Cerebellar cortex (tissue), 1 donor: ENCODE measurements at places on chromosomes 7 and 10.

- no peak for DNase-seq
These were observed 6.2 kb upstream of the PSTK start for GRCh38 chr10:122974023-122974422.

DNA sequence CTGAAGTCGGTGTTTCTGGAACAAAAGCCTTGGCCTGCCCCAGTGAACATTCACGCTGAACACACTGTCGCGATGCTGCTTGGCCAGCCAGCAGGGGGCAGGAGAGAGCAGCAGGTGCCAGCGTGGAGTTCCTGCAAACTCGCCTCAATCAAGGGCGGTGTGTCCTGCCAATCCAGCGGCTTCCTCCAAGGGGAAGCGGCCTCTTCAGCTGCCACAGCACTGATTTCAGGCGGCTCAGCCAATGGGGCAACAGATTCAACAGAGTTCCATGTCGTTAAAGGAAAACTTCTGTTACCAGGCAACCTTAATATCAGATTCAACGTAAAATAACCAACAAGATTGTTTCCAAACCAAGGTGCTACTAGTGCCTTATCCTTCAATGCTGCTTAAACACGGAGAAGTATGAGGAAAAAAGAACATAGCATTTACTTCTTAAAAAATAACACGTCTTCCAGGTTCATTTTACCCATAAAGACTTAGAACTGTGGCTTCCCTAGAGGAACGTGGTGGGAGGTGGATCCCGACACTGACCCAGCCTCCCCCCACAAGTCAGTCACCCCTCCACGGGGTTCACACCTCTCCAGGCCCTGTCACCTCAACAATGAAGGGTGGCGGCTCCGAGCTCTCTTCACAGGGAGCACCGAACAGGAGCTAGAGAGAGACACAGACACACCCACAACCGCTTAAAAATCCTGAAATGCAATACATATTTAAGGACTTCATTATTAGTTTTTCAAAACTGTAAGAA, 178.2 kb downstream of the DIP2C start:
- peak; percentile 95 for DNase-seq

DNA sequence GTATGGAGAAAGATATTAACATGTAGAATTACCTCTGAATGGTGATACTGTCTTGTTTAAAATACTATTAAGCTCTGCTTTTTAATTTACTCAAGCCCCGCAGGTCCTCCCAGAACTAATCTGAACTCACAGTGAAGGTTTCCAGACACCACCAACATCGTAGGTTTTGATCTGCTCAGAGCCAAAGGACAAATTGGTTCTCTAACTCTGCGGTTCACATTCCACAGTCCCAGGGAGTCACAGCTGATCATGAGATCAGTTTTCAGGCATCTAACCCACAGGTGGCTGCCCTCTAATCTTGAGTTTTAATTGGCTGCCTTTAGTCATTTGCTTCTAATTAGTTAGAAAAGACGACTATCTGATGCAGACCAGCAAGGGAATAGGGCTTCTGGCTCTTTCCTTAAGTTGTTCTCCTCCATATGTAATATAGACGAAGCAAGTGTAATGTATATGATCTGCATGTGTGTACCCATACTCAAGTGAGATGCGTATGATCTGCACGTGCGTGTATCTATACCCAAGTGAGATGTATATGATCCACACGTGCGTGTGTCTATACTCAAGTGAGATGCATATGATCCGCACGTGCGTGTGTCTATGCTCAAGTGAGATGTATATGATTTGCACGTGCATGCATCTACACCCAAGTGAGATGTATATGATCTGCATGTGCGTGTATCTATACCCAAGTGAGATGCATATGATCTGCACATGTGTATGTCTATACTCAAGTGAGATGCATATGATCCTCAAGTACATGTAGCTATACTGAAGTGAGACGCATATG, 331.5 kb upstream of the NPVF start:
- peak; percentile 22 for DNase-seq

DNA sequence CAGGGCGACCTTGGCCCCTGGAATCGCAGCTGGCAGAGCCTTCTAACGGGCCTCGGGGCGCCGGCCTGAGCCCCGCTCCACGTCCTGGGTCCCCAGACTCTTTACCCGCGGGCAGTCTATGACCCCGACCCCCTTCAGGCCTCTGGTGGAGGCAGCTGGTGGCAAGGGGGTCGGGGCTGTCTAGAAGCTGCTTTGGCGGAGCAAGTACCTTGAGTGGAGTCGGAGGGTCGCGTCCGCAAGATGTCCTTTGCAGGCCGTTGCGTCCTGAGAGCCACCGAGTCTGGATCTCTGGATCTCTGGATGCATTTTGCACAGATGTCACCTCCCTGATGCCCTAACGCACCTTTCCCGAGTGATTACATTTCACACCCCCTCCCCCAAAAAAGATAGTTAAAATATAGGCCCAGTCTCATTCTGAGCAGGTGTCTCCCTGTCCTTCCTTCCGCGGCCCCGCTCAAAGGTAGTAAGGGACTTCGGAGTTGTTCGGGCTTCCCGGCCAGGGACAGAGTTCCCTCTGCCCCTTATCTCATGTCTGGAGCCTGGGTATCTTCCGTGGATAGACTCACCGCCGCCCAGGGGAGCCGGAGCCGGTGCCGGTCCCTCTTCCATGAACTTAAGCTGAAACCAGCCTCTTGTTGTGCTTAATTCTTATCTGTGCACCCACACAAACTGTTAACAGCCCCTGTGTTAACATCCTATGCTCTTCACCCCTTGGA, 457 bp downstream of the ACADSB start:
- DNase-seq: peak; percentile 41

DNA sequence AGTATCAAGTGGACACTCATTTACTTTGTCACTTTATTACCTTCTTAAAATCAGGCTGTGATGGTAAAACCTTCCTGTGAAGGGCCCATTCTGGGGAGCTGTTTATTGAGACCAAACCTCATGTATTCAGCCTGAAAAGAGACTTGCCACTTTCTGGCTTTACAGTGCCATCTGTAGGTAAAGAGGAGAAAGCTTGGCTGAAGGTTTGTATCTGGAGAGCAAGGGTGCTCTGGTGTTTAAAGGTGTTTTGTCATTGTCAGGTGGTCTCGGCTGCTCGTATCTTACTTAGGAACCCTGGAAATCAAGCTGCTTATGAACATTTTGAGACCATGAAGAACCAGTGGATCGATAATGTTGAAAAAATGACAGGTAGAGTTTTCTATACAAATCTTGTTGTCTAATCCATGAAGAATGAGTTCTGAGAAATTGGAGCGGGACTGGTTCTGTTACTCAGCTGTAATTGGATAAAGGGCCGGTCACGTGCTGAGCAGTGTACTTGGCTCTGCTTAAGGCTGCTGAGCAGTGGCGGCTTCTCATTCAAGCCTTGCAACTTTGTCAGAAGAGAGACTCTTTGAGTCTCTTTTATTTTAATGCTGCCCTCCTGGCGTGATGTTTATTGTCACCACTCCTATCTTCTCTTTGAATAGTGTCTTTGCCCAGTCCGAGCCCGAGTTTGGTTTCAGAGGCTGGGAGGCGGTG, 46.9 kb downstream of the AP3M1 start:
- DNase-seq: peak; percentile 64

DNA sequence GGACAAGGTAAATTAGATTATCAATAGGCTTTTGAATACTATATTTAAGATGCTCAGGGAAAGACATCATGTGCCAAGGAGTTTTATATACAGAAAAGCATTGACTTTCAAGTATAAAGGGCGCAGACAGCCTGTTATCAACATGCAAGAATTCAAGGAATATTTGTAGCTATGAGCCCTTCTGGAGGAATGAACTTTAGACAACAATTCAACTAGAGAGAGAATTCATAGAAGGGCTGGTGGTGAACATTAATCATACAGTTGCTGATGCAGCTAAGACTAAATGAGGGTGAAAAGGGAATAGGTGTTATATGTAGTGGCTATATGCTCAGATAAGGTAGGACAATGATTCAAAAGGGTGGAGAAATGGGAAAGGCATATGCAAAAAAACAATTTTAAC, 41.2 kb downstream of the AOAH start:
- DNase-seq: no peak

- DNase-seq: no peak
These were observed 190.7 kb downstream of the C7orf25 start for GRCh38 chr7:42720991-42721796.

- DNase-seq: no peak
These were observed 47.6 kb downstream of the BPGM start for GRCh38 chr7:134694299-134694698.

- no peak for DNase-seq
These were observed 240.9 kb upstream of the PTER start for GRCh38 chr10:16195894-16196293.

DNA sequence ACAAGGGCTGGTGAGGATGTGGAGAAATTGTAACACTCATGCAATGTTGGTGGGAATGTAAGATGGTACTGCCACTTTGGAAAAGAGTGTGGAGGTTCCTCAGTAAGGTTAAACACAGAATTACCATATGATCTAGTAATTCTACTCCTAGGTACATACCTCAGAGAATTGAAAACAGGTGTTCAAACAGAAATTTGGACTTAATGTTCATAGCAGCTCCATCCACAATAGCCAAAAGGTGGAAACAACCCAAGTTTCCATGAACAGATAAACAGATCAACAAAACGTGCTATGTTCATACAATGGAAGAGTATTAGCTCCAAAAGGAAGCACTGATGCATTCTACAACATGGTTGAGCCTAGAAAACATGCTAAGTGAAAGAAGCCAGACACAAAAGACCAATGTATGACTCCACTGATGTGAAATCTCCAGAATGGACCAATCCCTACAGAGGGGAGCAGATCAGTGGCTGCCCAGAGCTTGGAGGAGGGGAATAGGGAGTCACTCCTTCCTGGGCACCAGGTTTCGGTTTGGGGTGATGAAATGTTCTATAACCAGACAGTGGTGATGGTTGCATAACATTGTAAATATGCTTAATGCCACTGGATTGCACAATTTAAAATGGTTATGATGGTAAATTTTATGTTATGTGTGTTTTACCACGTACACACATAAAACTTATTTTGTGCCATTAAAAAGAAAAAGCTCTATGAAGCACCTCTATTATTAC, 5.7 kb upstream of the WDR86 start:
- DNase-seq: no peak

- DNase-seq: peak; percentile 46
These were observed 108.1 kb upstream of the FAM133B start for GRCh38 chr7:92698237-92698841.

- DNase-seq: no peak
These were observed 46.9 kb upstream of the KDM7A start for GRCh38 chr7:140223515-140224221.

DNA sequence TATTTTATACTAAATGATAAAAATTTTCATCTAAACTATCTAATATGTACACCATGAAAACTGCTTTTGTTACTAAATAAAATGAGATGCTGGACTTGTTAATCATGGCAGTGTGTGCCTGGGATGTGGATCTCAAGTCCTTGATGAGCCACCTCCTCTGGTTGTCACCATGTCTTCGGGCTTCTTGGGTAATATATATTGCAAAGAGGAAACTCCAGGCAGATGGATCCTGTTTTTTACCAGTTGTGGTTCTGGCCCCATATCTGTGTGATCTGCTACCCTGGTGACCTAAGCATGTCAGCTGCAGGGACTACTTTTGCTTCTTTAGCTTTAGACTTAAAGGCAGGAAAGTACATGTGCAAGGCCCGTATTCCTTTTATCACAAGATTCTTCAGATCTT, 46.2 kb downstream of the TMEM60 start:
- DNase-seq: no peak

DNA sequence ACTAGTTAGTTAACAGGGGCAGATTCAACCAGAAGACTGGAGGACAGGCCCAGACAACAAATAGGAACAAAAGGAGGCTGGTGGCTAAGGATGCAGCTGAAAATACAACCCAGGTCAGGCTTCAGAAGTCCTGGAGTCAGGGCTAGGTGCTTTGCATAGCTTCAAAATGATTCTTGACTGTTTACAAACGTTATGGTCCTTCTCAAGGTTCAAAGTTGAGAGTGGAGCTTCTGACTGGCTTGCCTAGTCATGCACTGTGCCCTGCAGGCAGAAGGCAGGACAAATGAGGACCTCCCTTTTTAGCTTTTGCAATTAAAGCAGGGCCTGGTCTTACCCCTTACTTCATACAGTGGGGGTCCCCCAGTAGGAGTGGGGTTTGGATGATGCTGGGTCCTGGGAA, 4.4 kb upstream of the CDH23 start:
- DNase-seq: no peak
